NCI-H226 (cell line): ENCODE measurements at places on chromosomes 16 and 17.

- no peak for DNase-seq
These were observed 30.3 kb upstream of the RCVRN start for GRCh38 chr17:9935408-9935807.

- no peak for DNase-seq
These were observed 29.9 kb upstream of the ENDOV start for GRCh38 chr17:80385046-80385445.

DNA sequence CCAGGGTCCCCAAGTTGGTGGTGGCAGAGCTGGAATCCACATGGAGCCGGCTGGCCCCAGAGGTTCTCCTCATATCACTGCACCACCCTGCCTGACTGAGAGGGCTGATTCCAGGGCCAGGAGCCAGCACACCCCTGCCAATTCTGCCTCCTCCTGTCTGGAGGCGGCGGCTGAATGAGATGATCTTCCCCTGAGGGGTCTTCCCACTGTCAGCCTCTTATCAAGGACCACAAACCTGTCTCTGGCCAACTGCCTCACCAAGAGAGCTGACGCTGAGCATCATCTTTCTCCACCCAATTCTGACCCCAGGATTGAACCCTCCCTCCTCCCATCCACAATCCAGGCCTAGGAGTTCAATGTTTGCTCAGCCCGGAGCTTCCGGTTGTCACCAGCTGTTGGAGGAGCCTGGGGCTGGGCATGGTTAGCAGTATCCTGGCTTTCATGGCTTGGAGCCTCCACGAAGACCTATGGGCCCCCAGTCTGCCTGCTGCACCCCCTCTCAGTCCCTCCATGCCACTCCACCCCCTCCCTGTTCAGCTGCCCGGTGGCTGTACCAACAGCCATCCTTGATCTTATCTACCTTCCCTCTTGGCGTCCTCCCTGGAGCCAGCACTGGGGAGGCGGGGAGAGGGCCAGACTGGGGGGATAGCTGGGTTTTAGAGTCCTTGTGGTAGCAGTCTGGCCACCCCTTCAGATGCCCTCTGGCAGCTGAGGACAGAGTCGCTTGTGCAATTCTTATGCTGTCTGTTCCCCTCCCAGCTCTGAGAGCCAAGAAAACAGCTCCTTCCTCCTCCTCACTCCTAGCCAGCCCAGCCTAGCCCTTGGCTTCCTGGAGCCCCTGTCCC, 25.6 kb downstream of the ABCC3 start:
- DNase-seq: peak; percentile 58

GRCh38 chr16:63050391-63050790, 1014.2 kb upstream of the CDH8 start:
- no peak for DNase-seq

GRCh38 chr17:45090711-45091110, 29.6 kb downstream of the NMT1 start:
- no peak for DNase-seq

DNA sequence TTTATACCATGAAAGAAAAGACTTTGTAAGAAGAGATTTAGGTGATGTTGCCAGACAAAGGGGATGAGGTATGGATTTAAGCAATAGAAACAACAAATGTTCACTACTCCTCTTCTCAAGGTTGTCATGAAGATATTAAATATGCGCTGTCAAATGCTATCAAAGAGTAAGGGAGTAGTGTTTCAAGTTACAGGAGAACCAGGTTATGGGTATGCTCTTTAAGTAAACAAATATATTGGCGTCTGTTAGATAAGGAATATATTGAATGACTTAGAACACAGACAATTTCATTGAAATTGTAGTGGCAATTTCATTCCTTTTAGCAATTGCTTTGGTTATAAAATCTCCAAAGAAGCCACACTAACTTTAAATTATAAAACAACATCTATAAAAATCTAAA, 229.0 kb downstream of the FTO start:
- DNase-seq: no peak

DNA sequence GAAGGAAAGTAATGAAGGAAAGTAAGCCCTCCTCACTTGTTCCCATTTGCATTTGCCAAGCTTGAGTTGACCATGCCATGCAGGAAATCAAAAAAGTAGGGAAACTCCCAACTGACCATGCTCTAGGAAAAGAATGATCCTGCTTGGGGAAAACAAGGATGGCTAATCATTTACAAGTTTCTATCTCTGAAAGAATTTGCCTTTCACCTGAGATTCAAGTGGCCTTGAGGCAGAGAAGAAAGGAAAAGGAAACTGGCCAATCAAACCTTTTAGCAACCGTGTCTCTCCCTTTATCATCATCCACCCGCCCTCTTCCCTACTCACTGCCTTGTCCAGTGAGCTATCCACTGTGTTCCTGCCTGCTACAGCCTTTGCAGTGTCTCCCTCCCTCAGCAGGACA, 757.2 kb upstream of the SOX9 start:
- no peak for DNase-seq

GRCh38 chr17:29505836-29506235, 61.0 kb downstream of the ABHD15 start:
- DNase-seq: no peak

GRCh38 chr17:3532106-3532858, 25.3 kb downstream of the TRPV3 start:
- DNase-seq: no peak

- DNase-seq: no peak
These were observed 101.2 kb downstream of the SALL1 start for GRCh38 chr16:51049678-51050376.

DNA sequence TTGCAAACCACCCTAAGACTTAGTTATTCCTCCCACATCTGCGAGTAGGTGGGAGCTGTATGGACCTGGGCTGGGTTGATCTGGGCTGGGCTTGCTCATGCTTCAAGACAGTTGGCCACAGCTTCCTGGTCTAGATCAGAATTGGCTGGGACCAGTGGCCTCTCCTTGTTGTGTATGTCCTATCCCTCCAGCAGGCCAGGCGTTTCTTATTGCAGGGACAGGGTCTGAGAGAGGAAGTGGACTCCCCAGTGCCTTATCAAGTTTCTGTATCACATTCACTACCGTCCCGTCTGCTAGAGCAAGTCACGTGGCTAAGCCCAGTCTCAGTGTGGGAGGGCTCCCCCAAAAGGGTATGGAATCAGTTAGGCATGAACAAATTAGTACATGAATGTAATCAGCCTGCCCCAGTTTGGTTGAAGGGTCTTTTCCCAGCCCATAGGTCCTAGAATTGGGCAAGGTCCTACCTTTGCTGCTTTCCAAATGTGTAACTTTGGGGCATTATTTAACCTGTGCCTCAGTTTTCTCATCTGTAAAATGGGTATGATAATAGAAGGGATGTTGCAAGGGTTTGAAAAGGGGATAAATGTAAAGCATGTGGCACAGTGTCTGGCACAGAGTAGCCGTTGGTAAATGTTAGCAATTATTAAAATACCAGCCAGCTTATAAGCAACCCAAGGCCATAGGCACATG, 36.0 kb downstream of the NKD1 start:
- no peak for DNase-seq

DNA sequence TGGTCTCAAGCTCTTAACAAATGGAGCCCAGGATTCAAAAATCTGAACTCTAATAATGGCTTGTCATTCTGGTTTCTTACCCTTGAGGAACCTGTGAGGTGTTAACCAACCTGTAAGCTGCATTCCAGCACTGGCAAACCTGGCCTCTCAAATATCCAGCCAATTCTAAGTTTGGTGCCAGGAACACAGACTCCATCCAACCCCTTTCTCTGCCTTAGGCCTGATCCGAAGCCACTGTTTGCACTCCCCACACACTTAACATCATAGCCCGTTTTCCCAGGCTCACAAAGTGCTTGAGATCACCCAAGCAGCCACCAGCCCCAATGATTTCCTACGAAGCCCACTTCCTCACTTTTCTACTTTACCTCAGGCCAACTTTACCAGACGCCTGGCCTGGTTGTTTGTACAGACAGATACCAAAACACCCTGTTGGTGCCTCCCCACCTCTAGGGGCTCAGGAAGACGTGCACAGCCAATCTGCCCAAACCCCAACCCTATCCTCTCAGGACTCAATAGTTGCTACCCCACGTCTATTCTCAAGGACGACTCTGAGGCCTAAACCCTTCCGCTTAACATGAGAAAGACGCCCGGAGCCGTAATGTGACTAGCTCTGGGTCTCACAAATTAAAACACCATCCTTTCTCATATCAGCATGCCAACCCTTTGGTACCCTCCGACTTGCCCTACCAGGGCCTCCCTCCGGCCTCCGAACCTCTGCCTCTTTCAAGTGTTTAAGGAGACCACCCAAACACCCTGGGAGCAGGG, 3.2 kb upstream of the PER1 start:
- no peak for DNase-seq

DNA sequence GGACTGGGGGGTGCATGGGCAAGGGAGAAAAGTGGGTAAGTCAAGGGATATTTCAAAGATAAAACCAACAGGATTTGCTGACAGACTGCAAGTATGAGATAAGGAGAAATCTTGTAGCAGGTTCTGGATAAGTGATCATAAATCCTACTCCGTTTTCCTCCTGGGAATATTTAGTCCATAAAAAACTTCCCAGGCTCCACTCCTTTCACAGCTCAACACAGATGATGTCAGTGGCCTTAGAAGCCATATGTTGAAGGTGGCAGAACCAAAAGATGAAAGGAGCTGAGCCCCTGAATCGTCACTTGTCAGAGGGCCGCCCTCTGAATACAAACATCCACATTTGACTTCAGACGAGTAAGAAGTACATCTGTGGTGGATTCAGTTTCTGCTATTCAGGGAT, 71.7 kb downstream of the GRIN2A start:
- DNase-seq: no peak

DNA sequence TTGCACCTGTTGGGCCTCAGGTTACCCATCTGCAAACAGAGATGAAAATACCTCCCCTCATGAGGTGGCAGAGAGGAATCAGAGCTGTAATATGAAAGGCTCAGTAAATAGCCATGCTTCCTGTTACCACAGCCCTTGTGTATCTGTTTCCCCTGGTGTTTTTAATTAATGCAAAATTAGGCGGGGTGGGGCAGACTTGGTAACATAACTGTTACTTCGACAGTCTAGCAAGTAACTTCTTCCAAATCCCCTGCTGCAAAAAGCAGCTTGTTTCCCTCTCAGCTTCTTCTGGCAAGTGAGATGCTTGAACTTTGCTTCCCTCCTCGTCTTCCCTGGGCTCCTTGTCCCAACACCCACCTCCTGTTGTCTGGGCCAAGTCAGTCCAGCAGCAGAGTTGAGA, 381.5 kb downstream of the CPPED1 start:
- DNase-seq: no peak

- no peak for DNase-seq
These were observed 59.7 kb downstream of the B9D1 start for GRCh38 chr17:19302791-19303331.
